ENCODE measurements at places on chromosomes 5 and 9. TPM values are rescaled to one million over a fixed set of nuclear protein-coding genes. Genes with fewer than 3 reads are reported as not detected.

PCDHGA1 gene
- total RNA-seq = not detected

PCDHA4 gene
- total RNA-seq = not detected

ARID3C gene
- total RNA-seq = 0.29 TPM

ERAP2 gene
- 43.0 TPM for total RNA-seq

RASGEF1C gene
- not detected for total RNA-seq

SAXO1 gene
- total RNA-seq = 0.07 TPM

PCDHGB4 gene
- not detected for total RNA-seq

APBA1 gene
- total RNA-seq = not detected

SV2C gene
- 0.07 TPM for total RNA-seq

NRARP gene
- 3.3 TPM for total RNA-seq

ANKRD18B gene
- total RNA-seq = not detected

Measured in activated CD8-positive, alpha-beta T cell treated with anti-CD3 and anti-CD28 coated beads for 36 hours (primary cell).